ENCODE measurements at places on chromosomes 4 and X.
A peak's percentile ranks its signal among the peaks of the same experiment; 100 is the strongest.

DNA sequence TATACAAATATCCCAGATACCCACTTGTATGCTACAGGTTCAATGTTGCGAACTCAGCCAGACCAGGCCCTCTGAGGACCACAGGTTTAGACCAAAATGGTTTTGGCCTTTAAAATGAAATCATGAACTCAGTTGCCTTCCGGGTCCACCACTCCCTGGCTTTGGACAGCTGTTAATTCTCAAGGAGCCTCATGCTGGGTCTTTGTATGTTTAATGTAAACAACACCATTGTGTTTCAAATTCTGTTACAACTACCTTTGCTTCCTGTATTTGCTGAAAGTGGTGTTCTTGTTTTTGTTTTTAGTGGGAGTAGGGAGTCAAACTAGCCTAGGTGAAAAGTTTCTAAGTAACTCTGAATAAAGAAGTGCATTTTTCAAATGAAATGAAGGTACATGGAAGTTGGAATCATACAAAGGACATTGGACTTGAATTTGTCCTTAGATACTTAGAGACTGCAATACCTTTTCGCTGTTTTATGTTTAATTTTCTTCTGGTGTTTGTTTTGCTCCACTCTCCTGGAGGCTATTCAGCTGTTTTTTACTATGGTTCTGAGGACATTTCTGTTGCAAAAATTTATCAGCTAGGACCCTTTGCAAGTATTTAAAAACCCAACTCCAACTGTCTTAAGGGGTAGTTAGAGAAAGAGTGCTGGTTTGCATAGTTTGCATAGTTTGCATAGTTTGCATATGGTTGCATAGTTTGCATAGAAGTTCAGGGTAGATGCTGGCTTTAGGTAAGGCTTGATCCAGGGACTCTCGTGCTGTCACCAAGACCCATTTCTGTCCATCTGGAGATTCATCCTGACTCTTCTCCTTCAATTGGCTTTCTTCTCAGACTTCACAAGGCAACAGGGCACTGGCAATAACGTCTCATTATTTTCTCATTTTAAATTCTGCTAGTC lies 70.1 kb downstream of the MID1IP1 start:
- no peak for DNase-seq

- DNase-seq: no peak
These were observed 32.3 kb downstream of the VEGFC start for GRCh38 chr4:176760471-176760870.

DNA sequence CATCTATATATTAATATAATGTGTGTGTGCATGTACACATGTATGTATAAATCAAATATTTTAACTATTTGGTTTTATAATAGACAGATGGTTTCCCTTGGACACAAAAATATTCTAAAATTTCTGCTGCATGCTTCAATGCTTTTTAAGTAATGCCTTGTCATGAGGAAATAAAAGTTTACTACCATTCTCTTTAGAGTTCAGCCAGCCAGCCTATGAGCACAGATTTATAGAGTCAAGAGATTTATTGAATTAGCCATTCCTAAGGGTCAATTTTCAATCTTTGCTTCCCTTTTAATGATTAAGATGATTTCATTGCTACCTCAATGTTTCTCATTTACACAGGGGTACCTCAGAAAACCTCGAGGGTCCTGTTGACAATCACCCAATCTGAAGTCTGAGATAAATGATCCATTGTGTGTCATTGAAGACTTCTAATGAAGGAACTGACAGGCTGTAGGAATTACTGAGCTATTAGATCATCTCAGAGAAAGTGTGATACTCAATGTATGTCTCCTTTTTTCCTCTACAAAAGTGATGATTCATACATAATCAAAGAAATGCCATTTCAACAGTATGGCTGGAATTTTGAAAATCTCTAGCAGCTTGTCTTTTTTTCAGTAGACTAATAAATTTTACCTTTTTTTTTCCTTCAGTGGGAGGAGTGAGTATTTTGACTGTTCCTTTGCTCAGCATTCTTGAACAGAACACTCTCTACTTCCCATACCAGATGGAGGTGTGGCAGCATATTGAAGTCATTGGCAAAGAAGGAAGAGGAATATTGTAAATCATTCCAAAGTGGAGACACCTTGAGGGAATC lies 222.6 kb upstream of the PCDH18 start:
- DNase-seq: peak; percentile 14

DNA sequence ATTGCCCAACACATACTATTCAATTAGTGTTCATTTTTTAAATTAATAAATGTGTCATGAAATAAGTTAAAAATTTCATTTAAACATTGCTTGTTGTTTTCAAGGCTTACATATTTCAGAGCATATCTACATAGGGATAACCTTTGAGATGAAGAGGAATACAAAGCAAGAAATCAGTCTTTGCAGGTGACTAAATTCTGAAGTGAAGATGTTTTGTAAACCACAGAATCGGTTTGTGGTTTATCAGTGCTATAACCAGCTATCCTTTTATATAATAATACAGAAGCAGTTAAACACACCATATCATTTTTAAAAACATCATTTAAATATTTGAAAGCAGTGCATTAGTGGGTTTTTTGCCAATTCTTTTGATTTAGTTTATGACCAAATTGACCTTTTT lies 26.9 kb downstream of the FAM241A start:
- DNase-seq: no peak

DNA sequence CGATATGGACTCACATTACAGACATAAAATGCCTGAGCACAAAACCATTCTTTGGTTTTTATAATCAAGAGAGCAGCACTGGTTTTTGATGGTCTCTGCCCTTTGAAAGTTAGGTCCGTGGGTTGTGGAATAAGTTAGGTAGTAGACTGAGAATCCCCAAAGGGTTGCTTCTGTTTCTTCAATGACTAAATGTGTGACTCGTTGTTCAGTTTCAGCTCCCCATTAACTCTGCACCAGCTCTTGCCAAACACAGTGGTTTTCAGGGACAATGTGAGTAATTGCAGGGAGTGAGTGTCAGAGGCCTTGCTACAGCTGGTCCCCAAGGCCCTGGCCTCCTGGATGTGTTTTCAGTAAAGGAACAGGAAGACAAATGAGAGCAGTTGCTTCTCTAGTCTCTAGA lies 24.8 kb downstream of the SMIM20 start:
- DNase-seq: no peak

DNA sequence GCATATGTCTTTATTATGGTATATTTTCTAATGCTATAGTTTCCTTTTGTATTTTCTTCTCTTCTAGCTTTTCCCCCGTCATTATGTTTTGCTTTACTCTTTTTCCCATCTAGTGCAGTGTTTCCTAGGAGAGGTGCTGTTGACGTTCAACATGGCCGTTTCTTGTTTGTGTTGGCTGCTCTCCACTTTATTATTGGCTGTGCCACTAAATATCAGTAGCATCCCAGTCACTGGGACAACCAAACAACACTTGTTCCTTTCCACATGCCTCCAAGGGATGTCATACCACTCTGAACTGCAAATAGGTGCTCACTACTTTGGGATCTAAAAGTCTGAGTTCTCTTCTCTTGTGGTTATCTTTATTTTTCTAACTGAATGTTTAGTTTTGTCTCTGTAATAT lies 26.5 kb downstream of the GBA3 start:
- DNase-seq: no peak

GRCh38 chr4:154781126-154781982 lies at the start of gene RBM46:
Gene RBM46, plus strand, starts transcription at chr4:154781272. Its CDS starts 15,481 bp downstream, at chr4:154796753.
- no peak for DNase-seq

DNA sequence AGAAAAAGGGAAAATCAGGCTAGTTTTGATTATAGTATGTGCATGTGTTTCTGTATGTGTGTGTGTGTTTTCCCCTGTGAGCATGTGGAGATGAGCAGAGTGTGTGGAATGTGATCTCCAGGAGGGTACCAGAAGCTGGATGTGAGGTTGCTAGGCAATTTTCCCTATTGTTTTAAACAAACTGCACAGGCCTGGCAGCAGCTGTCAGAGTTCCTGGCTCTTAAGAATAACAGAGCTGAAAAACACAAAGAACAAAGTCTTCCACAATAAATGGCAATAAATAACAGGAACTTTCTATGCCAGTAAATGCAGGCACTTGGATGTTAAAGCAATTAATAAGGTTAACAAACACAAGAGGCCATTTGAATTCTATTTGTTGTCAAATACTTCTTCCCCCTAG lies 344.6 kb upstream of the CTSO start:
- DNase-seq: peak; percentile 56

DNA sequence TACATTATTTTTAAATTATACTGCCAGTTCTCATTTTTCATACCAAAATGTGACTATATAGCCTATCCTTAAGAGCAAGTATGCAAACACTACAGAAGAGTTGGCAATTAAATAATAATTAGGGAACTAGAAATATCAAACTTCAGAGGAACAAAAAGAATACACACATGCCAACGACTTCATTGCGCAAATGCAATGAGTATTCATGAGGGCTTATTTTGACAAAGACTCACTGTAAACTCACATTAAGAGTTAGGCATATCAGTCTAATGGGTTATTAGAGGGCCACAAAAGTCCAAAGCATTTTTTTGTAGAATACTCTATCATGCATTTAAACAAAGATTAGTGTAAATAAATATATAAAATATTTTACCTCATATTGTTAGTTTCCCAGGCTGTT lies 31.6 kb downstream of the SLC10A7 start:
- DNase-seq: no peak

DNA sequence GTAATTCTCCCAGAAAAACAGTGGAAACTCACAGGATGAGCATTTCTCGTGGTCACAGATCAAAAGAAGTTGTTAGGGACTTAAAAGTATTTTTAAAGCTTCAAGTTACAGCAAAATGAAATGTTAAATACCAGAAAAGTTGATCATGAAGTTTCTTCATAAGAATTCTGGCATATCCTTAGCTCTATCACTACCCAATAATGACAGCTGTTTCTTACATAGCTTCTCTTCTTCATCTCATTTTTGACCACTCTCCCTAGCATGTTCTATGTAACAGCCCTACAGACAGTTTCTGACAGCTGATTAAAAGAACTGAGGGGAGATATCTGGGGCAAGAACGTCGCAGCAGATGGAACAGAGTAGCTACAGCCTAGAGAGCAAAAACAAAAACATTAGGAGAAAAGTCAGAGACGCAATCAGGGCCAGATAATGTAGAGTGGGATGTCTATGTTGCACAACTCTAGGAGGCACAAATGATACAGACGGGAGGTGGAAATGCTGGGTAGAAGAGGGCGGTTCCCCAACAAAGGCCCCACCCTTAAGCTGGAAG lies 108.7 kb downstream of the CORIN start:
- DNase-seq: no peak

- no peak for DNase-seq
These were observed 15.6 kb downstream of the RBM41 start for GRCh38 chrX:107102980-107103379.

DNA sequence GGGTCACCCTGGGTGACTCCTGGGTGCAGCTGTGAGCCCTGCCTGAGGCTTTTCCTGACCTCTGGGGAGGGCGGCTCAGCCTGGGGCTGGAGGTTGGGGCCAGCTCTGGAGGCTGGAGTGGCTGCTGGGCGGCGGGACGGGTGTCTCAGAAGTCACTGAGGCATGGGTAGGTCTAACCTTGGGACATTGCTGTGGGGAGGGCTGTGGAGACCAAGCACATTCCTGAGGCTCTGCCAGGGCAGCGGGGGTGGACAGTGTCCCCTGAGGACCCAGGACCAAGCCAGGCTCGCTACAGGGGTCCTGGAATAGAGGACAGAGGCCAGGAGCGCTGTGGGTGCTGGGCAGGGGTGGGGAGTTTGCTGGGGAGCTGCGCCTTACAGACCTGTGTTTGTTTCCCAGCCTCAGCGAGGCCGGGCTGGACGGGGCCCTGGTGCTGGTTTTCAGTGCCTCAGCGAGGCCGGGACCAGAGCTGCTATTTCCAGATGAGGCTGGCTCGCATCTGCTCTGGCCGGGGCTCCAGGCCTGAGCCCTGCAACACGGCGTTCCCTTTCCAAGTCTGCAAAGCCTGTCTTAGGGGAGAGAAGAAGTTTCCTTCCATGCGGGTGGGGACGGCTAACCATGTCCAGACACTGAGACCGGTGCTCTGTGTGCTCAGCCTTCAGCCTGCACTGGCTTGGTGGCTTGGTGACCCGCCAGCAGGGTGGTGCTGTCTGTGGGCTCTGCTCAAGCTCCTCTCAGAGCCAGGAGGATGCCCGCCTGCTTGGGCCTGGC lies 3.0 kb upstream of the SLC25A6 start:
- DNase-seq: no peak

DNA sequence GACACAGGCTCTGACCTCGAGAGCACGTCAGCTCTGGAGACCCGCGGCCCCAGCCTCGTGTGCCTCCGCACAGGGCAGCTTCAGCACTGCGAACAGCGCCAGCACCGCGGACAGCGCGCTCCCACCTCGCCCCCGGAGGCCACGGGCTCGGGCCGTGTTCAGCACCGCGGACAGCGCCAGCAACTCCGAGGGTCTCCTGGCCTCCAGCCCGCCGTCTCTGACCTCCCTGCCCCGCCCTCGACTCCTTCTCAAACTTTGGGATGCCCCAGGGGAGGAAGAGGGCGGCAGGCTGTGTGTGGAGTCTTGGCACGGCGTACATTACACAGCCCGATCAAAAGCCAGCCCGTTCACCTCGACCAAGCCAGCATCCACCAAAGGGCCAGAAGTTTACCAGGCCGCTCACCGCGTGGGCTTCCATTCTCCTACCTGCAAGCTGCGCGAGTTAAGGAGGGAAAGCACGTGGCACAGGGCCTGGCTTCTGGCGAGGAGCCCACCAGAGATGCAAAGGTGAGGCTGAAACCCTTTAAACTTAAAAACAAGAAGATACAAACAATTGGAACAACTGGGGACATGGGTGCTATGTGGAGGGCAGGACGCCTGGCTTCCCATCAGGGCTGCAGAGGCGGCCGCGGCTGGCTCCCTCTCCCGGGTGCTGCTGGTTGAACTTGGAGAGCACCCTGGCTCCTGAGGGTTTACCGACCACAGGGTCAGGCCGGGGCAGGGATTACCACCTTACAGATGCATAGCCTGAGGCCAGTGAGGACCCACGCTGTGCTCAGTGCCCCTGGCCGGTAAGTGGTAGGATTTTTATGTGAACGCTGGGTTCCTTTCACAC lies 4.5 kb upstream of the NKX1-1 start:
- DNase-seq: no peak

- no peak for DNase-seq
These were observed 19.4 kb downstream of the MTM1 start for GRCh38 chrX:150587585-150588503.

- no peak for DNase-seq
These were observed 27.6 kb upstream of the PGRMC1 start for GRCh38 chrX:119208401-119209057.

- no peak for DNase-seq
These were observed 167.1 kb upstream of the AADAT start for GRCh38 chr4:170256807-170257206.

- peak; percentile 97 for DNase-seq
These were observed 157.8 kb upstream of the TTC29 start for GRCh38 chr4:147103403-147103946.

Measured in amniotic stem cell (primary cell).